ENCODE measurements at places on chromosomes 4 and X. TPM values are rescaled to one million over a fixed set of nuclear protein-coding genes. Genes with fewer than 3 reads are reported as not detected.

GRCh38 chr4:64756016-64756415 is 346.8 kb upstream of the TECRL start:
- DNase-seq: no peak

- DNase-seq: no peak
Observed at GRCh38 chr4:79442422-79442821, 34.4 kb upstream of the GK2 start.

- DNase-seq: no peak
Observed at GRCh38 chr4:13733817-13734216, 106.3 kb upstream of the BOD1L1 start.

GRCh38 chr4:108010167-108010566 is 20.5 kb downstream of the HADH start:
- DNase-seq: no peak

GRCh38 chrX:17846045-17846444 is 15.1 kb downstream of the RAI2 start:
- DNase-seq: no peak

DNA sequence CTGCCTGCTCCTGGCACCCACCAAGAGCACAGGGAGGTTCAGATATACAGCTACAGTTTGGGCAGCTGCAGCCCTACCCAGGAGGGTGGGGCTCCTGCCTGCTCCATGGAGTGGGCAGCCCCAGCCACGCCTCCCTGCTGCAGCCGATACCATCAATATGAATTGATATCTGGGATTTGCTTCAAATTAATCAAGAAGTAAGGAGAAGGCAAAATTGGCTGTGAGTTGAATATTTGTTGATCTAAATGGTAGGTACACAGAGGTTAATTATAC is 31.2 kb upstream of the ZNF280C start:
- no peak for DNase-seq

DNA sequence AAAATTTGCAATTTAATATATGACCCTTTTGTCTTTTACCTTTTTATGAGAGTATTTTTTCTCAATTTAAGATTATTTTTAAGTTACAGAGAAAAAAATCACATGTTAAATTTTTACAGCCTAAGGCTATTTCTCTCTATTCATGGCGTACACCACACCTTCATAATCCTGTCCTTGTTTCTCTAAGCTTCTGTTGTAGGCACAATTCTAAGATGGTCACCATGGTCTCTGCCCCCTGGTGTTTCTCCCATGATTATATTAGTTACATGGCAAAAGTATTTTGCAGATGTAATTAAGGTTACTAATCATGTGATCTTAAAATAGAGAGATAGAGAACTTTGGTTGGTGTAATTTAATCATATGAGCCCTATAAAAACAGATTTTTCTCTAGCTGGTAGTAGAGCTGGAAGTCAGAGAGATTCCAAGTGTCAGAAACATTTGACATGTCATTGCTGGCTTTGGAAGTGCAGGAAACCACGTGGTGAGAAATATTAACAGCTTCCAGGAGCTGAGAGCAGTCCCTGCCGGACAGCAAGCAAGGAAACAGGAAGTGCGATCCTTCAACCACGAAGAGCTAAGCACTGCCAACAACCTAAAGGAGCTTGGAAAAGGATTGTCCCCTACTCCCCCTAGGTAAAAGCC is 89.8 kb downstream of the EIF4E start:
- no peak for DNase-seq

- DNase-seq: no peak
Observed at GRCh38 chr4:140255927-140256326, 101.9 kb upstream of the MAML3 start.

DNA sequence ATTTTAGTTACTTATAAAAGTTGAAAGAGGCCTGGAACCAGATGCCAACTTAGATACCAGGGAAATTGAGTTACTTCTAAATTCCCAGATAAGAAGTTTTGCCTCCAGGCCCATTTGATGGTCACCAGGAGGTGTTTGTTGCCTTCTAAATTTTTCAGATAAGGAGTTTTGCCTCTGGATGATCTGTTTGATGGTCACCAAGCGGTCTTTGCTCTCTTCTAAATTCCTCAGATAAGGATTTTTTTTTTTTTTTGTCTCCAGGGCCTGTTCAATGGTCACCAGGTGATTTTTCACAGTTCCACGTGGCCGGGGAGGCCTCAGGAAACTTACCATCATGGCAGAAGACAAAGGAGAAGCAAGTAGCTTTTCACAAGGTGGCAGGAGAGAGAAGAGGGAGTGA is 66.5 kb downstream of the FAM9B start:
- DNase-seq: no peak

- no peak for DNase-seq
Observed at GRCh38 chr4:95156452-95156765, 392.4 kb downstream of the UNC5C start.

GRCh38 chr4:169215656-169216055 is 55.1 kb downstream of the SH3RF1 start:
- no peak for DNase-seq

DNA sequence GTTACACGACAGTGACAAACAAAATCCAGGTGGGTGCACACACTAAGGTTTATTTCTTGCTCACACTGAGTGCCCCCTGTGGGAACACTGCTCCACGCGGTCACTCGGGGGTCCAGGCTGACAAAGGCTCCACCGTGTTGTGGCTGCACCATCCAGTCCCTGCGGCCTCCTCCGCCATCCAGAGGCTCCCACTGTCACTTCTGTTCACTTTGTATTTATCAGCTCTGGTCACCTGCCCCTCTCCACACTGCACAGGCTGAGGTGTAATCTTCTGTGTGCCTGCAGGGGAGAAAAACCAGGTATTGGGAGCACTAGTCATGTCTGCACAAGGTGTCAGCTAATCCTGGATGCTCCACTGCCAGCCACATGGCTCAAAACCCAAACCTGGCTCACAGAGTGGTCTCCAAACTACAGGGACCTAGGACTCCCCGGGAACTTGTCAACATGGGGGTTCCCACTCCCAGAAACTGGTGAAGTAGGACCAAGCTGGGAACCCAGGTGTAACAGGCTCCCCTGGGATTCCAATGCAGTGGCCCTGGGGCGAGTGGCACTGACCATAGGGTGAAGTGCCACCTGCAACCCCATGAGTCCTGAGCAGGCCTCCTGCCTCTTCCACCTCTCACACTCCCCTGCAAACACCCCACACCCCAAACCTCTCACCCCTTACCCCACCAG is 25.5 kb downstream of the HMX1 start:
- no peak for DNase-seq

- no peak for DNase-seq
Observed at GRCh38 chr4:81257021-81257420, 42.0 kb upstream of the PRKG2 start.

DNA sequence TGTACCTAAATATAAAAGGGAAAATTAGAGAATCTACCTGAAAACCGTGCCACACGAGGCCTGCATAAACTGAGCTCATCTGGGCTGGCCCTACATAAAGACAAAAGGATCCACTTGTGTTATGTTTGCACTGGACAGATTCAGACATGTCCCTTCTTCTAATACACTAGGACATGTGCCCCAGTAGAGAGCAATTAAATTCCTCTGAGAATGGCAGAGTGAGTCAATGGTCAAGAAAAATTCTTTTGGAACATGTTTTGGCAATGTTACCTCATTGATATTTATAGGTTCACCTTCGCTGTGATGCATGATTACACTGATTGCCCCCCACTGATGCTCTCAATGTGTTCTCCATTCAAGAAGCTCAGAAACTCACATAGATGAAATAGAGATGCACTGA is 95.2 kb downstream of the MANBA start:
- DNase-seq: no peak

The PLAC8 gene
- polyA plus RNA-seq: 8.1 TPM

The ZXDB gene
- polyA plus RNA-seq: 3.7 TPM

The GPR78 gene
- polyA plus RNA-seq: not detected

The REELD1 gene
- not detected for polyA plus RNA-seq

The SPIN2A gene
- polyA plus RNA-seq: 0.54 TPM

The HSD17B13 gene
- polyA plus RNA-seq: 25.3 TPM

The KIF4A gene
- polyA plus RNA-seq: 0.92 TPM

The SRPK3 gene
- not detected for polyA plus RNA-seq

The SFRP2 gene
- polyA plus RNA-seq: 0.09 TPM

Data from liver (tissue), 10 donors.